ENCODE measurements at places on chromosomes 7 and 10. TPM values are rescaled to one million over a fixed set of nuclear protein-coding genes. Genes with fewer than 3 reads are reported as not detected.

The DGKB gene
- polyA plus RNA-seq, result 0.07 TPM

The PDZD7 gene
- 2.4 TPM for polyA plus RNA-seq

The MLXIPL gene
- polyA plus RNA-seq, result 1.7 TPM

The DYNC1I1 gene
- 20.6 TPM for polyA plus RNA-seq

The GRB10 gene
- 9.9 TPM for polyA plus RNA-seq

The NEURL1 gene
- 3.5 TPM for polyA plus RNA-seq

The TAX1BP1 gene
- 96.9 TPM for polyA plus RNA-seq

The ZNF862 gene
- 8.9 TPM for polyA plus RNA-seq

The CTNNA3 gene
- 83.6 TPM for polyA plus RNA-seq

The NPTX2 gene
- polyA plus RNA-seq, result 0.10 TPM

The EGFR gene
- not detected for polyA plus RNA-seq

The BICC1 gene
- 7.2 TPM for polyA plus RNA-seq

The WNT16 gene
- polyA plus RNA-seq, result not detected

The ADAM22 gene
- polyA plus RNA-seq, result 3.5 TPM

The NANOS1 gene
- 2.5 TPM for polyA plus RNA-seq

The ZNF680 gene
- polyA plus RNA-seq, result 16.0 TPM

The SSC4D gene
- polyA plus RNA-seq, result 28.2 TPM

The INTS15 gene
- 27.0 TPM for polyA plus RNA-seq

The ERCC6 gene
- 8.2 TPM for polyA plus RNA-seq

The CALML3 gene
- polyA plus RNA-seq, result not detected

The HOXA2 gene
- 0.12 TPM for polyA plus RNA-seq

The SPRN gene
- polyA plus RNA-seq, result 2.3 TPM

The CACNB2 gene
- 101 TPM for polyA plus RNA-seq

The ASB10 gene
- not detected for polyA plus RNA-seq

The TSPAN33 gene
- 15.6 TPM for polyA plus RNA-seq

The ENTPD1 gene
- 1.6 TPM for polyA plus RNA-seq

The RFC2 gene
- polyA plus RNA-seq, result 49.2 TPM

The PTPRN2 gene
- polyA plus RNA-seq, result 0.28 TPM

The SP8 gene
- polyA plus RNA-seq, result not detected

The SCART1 gene
- 0.89 TPM for polyA plus RNA-seq

The NUTM2B gene
- polyA plus RNA-seq, result 0.15 TPM

The MGAM2 gene
- polyA plus RNA-seq, result not detected

The JCAD gene
- polyA plus RNA-seq, result 17.2 TPM

The MMD2 gene
- not detected for polyA plus RNA-seq

The MMP21 gene
- not detected for polyA plus RNA-seq

The LIMK1 gene
- polyA plus RNA-seq, result 15.6 TPM

The NEUROD6 gene
- polyA plus RNA-seq, result not detected

The DRGX gene
- not detected for polyA plus RNA-seq

The USP54 gene
- polyA plus RNA-seq, result 10.6 TPM

The SUN3 gene
- 1.7 TPM for polyA plus RNA-seq

The CALML5 gene
- not detected for polyA plus RNA-seq

The LIPA gene
- polyA plus RNA-seq, result 13.1 TPM

The ITGB8 gene
- polyA plus RNA-seq, result 0.34 TPM

The TMEM229A gene
- 0.66 TPM for polyA plus RNA-seq

The SYCE1 gene
- not detected for polyA plus RNA-seq

The C10orf105 gene
- 0.85 TPM for polyA plus RNA-seq
